ENCODE measurements at places on chromosomes 11 and 22.

- no peak for DNase-seq
Observed at GRCh38 chr22:39722032-39722325, 151.4 kb downstream of the CACNA1I start.

DNA sequence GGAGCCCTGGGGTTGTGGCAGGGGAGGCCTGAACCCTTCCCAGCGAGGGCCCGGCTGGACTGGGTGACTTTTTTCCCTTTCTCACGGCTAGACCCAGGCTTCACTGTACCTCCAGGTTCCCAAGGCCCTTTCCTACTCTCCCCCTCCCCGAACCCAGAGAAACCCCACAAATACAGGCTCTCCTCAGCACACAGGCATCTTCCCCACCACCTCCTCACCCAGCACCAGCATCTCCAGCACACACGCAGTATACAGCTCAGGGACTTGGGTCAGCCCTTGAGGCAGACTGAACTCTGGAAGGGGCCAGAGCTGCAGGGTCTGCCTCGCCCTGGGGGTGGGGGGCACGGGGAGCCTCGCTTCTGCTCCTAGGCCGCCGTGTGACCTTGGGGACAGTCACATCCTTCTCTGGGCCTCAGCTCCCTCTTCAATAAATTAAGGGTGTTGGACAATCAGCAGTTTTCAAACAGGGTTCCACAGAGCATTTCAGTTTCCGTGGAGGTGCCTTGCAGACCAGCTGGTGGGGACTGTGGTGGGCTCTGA is 4.5 kb downstream of the TMPRSS13 start:
- no peak for DNase-seq

- DNase-seq, result no peak
Observed at GRCh38 chr22:44256556-44257485, 55.9 kb downstream of the SHISAL1 start.

DNA sequence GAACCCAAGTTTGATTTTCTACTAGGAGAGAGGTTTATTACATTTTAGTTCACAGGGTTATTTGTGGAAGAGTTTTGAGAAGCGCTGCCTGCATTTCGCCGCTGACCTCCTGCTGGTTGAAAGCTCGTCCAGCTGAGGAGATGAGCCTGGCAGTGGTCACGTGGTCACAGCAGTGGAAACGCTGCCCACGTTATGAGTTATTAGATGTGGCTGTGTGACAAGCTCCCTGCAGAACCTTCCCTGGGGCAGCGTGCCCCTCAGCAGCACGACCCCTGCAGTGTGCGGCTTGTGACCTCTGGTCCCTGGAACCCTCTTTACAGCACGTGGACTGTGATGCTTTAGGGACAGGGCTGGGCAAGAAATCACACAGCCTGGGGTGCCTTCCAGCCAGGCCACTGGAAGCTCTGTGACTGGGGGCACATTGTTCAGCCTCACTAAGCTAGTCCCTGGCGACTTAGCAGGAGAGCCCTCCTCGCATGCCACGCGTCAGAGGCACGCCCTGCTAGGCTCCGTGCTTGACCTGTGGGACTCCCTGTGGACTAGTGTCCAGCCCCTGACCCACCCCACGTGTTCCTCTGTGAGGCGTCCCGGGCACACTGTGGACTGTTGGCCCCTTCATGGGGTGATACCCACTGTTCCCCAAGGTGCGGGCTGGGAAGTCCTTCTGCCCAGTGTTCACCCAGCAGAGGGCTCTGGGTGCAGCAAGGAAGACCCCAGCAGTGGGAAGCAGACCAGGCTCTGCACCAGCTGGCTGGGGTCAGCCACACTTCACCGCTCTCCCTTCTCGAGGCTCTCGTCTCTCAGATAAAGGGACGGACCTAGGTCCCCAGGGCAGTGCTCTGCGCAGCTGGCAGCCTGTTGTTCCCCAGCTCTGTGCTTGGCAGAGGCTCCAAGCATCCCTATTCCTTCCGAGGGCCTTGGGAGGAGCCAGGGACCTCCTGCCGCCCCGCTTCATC is 349.5 kb downstream of the TBC1D22A start:
- no peak for DNase-seq

- no peak for DNase-seq
Observed at GRCh38 chr22:26650722-26651421, 6.5 kb upstream of the MIAT start.

- DNase-seq, result no peak
Observed at GRCh38 chr22:20656516-20656901, 117.4 kb upstream of the SERPIND1 start.

- no peak for DNase-seq
Observed at GRCh38 chr11:66076561-66076960, 6.5 kb downstream of the PACS1 start.

GRCh38 chr11:46275964-46276641 is 1.4 kb upstream of the CREB3L1 start:
- DNase-seq, result no peak

DNA sequence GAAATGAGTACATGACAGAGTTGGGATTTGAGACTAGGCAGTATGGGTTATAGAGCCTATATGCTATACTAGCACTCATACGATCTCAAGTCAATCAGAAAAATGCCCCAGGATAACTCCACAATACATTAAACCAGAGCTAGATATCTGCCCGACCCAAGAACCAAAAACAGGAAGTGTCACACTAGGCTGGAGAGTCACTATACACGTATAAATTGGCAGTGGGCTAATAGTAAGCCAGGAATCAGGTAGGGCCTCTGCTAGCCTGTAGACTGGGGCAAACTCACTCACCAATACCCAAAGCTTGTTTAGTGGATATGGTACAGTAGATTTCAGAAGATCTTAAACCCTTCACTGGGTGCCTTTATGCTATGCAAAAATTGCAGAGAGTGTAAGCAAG is 16.2 kb upstream of the EIF4G2 start:
- no peak for DNase-seq

DNA sequence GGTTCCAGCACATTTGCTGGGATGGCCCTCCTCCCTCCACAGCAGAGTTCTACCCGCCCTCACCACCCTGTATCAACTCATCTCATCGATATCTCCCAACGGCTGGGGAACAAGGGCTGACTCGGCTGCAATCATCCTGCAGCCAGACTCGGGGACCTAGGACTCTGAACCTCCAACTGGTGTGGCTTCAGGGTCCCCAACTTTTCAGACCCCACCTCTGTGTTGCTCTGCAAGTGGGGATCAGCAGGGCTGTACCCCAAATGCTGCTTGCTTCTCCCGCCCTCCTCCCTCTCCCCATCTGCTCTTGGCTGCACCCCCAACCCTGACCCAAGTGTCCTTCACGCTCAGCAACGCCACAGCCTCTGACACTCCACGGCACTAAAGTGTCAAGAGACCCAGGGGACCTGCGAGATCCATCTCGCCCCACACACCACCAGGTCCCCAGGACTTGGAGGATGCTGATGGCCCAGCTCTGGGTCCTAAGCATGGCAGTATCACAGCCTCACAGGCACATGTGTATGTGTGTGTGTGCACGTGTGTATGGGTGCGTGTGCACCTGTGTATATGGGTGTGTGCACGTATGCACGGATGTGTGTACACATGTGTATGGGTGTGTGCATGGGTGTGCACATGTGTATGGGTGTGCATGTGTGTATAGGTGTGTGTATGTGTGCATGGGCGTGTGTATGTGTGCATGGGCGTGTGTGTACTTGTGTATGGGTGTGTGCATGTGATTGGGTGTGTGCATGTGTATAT is 26.4 kb downstream of the KCNQ1 start:
- peak; percentile 19 for DNase-seq

GRCh38 chr11:65662247-65662798 is 393 bp downstream of the RELA start:
- DNase-seq, result no peak
